Cerebellar cortex (tissue), 1 donor: ENCODE measurements at places on chromosomes 4 and X.

GRCh38 chr4:2617955-2618354, 81.5 kb downstream of the FAM193A start:
- no peak for DNase-seq

GRCh38 chr4:84582988-84583875, at the start of gene CDS1:
Gene CDS1, plus strand, starts transcription at chr4:84583127. Its CDS starts 275 bp downstream, at chr4:84583402.
- DNase-seq: peak; percentile 22

GRCh38 chr4:176840166-176840565, 47.4 kb upstream of the VEGFC start:
- DNase-seq: no peak

GRCh38 chrX:154412468-154412867, 1.1 kb downstream of the TAFAZZIN start:
- no peak for DNase-seq

DNA sequence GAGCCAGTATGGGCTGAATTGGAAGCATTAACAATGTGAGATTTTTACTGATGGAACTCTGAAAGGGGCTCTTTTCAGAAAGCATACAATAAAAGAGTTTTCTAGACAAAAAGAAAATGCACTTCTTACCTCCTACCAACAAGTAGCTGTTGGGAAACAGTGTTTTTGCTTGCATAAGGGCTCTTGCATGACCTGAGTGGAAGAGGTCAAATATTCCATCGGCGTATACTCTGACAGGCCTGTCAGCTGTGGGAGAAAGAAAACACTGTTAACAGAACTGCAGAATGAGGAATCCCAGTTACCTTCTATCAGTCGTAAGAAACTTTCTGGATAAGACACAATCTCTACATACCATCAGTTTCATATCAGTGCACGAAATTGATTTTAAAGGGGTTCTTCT, 39.5 kb downstream of the PCYT1B start:
- no peak for DNase-seq

- no peak for DNase-seq
Measured at GRCh38 chr4:7546809-7547367, 112.2 kb upstream of the PSAPL1 start.

DNA sequence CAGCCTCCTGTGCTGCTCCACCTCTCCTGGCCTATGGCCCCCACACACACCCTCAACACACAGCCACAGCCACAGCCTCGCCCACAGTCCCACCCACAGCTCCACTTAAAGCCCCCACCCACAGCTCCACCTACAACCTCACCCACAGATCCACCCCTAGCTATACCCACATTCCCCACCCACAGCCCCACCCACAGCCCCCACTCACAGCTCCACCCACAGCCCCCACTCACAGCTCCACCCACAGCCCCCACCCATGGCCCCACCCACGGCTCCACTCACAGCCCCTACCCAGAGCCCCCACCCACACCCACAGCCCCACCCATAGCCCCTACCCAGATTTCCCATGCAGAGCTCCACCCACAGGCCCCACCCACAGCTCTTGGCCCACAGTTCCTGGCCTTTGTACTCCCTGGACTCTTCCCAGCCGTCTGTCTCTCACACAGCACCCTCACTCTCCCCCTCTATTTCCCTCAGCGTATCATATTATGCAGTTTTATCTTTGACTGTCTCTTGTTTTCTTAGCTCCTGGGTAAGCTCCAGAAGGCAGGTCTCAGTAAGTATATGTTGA, 322.5 kb downstream of the EVC2 start:
- DNase-seq: no peak

GRCh38 chrX:98523026-98523425, 1639.3 kb downstream of the RPA4 start:
- DNase-seq: no peak

DNA sequence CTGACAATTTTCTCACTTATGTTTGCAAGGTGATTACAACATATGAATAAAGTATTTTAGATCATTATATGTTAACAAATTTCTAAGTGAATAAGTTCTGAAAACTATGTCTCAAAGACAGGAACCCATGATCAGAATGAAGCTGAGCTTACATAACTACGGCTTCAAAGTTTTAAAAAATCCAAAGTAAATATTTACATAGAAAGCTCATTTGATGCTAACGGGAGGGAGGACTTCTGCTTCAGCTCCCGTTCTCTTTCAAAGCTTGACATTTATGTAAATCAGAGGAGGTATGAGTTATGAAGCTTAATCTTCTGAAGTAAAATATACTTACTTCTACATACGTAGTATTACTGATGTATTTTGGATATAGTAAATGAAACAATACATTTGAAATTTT, 72.9 kb upstream of the PDLIM3 start:
- no peak for DNase-seq

DNA sequence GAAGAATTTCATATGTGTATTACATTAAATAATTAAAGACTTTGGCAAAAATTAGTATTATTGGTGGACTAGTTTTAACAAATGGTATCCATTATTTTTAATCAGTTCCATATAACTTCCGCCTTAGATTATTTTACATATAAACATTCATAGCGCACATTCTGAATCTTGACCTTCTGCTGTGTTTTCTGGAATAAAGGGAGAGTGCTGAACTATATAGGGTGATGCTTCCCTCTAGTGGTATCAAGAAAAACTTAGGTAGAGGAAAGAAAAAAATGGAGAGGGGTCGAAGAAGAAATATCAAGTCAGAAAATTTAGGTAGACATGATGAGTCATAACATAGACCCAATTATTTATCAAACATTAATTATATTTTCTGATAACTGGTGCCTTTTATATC, 155.6 kb upstream of the PACRGL start:
- peak; percentile 39 for DNase-seq

GRCh38 chr4:3523146-3523627, 9.0 kb downstream of the LRPAP1 start:
- DNase-seq: no peak

DNA sequence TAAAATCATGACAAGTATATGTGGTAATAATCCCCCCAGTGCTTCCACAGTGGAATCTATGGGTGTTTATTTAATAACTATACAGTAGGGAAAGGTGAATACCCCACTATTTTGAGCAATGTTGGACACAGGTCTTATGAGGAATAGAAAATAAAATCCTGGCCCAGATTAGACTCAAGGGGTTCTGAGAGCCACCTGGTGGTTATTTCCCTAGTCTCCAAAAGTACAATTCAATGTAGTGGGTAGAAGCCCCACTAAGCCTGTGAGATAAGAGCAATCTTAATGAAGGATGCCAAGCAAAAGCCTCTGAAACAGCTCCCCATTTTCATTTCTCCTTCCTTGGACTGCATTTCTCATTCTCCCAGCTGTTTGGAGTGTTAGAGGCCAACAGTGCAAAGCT, 328.2 kb upstream of the NR3C2 start:
- DNase-seq: no peak
